Activated naive CD4-positive, alpha-beta T cell treated with Interleukin-2 at 50 U/mL for 16 hours (primary cell): ENCODE measurements at places on chromosomes 2 and 18.

- DNase-seq = no peak
Measured at GRCh38 chr2:192073878-192074277, 120.9 kb downstream of the TMEFF2 start.

GRCh38 chr2:217909156-217909820, 93.5 kb downstream of the TNS1 start:
- DNase-seq = no peak

DNA sequence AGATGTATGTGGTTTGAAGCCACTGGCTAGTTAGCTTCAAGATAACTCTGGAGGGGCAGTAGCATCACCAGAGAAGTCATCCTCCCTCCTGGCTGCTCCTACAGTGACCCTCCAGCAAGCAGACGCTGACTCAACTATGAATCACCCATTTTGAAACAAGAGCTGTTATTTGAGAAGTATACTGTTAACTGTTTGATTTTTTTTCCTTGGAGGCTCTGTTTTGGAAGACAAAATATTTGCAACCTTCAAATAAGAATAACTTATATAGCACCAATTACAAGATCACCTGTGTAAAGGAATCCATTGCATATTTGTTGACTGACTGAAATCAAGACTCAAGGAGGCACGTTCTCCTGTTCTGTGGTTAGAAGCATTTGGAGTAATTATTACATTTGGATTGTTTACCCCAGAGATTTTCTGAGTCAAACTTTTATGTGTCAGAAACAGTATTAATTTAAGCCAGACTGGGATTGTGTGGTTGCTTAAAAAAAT, 313.8 kb downstream of the MTX2 start:
- no peak for DNase-seq

DNA sequence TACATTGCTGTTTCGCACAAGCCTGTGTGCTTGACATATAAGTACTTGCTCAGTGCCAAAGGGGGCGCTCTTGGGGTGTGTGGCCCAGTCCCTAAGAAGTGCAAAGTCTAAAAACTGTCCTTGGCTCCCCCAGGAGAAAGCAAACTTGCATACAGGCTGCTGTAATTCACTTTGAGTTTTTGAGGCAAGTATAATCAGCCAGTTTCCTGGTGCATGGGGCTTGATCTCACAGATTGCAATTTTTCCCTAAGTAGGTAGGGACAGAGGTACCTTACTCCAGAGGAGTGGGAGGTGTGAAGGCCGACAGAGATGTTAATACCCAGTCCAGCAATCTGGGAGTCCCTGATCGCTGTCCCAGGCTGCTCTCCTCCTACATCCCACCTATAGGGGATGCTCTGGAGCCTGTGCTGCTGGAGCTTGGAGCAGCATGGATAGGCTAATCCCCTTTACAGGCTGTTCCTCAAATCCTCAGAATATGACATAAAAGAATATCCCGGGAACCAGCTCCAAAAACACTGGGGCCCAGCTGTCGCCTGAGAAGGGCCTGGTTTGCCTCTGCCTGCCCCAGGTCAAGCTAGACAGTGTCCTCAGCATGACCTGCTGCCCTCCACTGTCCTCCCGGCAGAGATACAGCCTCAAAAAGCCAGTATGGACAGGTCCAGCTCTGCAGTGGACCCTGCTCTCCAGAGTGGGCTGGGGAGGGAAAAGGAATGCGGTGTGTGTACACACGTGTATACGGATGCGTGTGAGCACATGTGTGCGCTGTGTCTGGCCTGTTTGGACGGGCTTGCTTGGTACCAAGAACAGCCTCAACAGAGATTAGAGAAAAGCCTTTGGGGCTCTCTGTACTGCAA, 136.5 kb upstream of the HAAO start:
- no peak for DNase-seq

DNA sequence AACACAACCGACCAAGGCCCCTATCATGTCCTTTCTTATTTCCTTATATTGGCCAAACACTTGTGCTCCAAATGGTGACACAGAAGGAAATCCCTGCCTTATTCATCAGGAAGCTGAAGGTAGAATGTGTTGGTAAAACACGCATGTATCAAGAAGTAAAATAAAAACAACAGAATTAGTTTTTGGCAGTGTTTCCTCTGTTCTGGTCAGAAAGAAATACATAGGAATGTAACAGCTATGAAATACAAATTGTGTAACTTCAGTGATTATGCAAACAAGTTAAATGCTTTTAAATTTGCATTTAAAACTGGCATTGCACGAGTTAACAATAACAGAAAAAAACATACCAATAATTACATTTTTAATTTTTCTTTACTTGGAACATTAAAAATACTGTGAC, 19.3 kb downstream of the ST6GAL2 start:
- DNase-seq = no peak

- DNase-seq = no peak
Measured at GRCh38 chr2:220985561-220985960, 586.5 kb downstream of the EPHA4 start.
